Common myeloid progenitor, CD34-positive (primary cell): ENCODE measurements at places on chromosomes 5 and 9.

- H3K27me3 ChIP-seq, result peaks cover 2% of the 10 kb centered on the region
- DNase-seq, result peak; percentile 71
- H3K27ac ChIP-seq, result no peak overlapping the region
- H3K36me3 ChIP-seq, result no peaks in the 10 kb centered on the region
- no peak overlapping the region for H3K4me3 ChIP-seq
- no peaks in the 10 kb centered on the region for H3K4me1 ChIP-seq
Measured at GRCh38 chr9:132114102-132114707, 34.5 kb upstream of the MED27 start.

- H3K27ac ChIP-seq, result no peak overlapping the region
- no peak overlapping the region for H3K4me3 ChIP-seq
- DNase-seq, result no peak
- no peaks in the 10 kb centered on the region for H3K4me1 ChIP-seq
Measured at GRCh38 chr5:83104021-83104420, 26.7 kb downstream of the XRCC4 start.

GRCh38 chr9:69797675-69798074 is 22.9 kb upstream of the CFAP95 start:
- H3K27ac ChIP-seq, result no peak overlapping the region
- peak; percentile 78 for DNase-seq
- H3K4me3 ChIP-seq, result no peak overlapping the region
- H3K27me3 ChIP-seq, result no peaks in the 10 kb centered on the region

DNA sequence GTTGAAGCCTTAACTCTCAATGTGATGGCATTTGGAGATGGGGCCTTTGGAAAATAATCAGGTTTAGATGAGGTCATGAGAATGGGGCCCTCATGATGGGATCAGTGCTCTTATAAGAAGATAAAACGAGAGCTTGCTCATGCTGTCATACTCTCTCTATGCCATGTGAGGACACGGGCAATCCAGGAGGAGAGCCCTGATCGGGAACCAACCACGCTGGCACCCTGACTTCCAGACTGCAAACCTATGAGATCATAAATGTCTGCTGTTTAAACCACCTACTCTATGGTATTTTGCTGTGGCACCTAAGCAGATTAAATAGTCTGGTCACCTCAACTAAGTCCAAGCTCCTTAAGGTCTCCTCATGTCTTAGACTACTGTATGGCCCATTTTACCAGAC is 10.0 kb downstream of the HMGCS1 start:
- peaks cover 6% of the 10 kb centered on the region for H3K36me3 ChIP-seq
- H3K4me3 ChIP-seq, result no peak overlapping the region
- DNase-seq, result no peak
- no peak overlapping the region for H3K27ac ChIP-seq
- H3K27me3 ChIP-seq, result no peaks in the 10 kb centered on the region

- DNase-seq, result no peak
- H3K36me3 ChIP-seq, result peaks cover 3% of the 10 kb centered on the region
- H3K4me3 ChIP-seq, result no peak overlapping the region
- H3K27me3 ChIP-seq, result no peaks in the 10 kb centered on the region
Measured at GRCh38 chr5:143343042-143343441, 60.4 kb downstream of the NR3C1 start.

- peaks cover 10% of the 10 kb centered on the region for H3K4me1 ChIP-seq
- no peak overlapping the region for H3K4me3 ChIP-seq
- no peak overlapping the region for H3K27ac ChIP-seq
- H3K36me3 ChIP-seq, result no peaks in the 10 kb centered on the region
Measured at GRCh38 chr5:149581931-149582768, 852 bp downstream of the ARHGEF37 start.

DNA sequence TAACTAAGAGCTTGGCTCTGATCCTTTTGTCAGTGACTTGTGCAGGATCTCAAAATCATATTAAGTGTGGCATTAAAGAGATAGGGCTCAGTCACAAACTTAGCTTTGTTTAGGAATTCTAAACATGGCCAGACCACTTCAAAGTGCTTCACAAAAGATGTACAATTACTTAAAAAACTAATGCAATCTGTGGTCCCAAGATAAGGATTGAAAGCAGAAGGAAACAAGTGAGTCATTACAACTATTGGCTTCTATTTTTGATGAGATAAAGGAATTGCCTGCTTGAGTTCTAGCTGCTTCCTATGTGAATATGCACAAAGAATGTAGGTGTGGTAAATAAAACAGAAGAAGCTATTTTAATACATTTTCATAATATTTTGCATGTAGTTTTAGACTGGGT is 44.9 kb upstream of the SLC12A2 start:
- no peak overlapping the region for H3K27ac ChIP-seq
- DNase-seq, result peak; percentile 86
- no peaks in the 10 kb centered on the region for H3K27me3 ChIP-seq
- H3K4me1 ChIP-seq, result peaks cover 7% of the 10 kb centered on the region

- peaks cover 4% of the 10 kb centered on the region for H3K4me1 ChIP-seq
- DNase-seq, result no peak
- no peak overlapping the region for H3K27ac ChIP-seq
- no peak overlapping the region for H3K4me3 ChIP-seq
- H3K27me3 ChIP-seq, result no peaks in the 10 kb centered on the region
Measured at GRCh38 chr9:27355166-27355565, 58.2 kb upstream of the EQTN start.

GRCh38 chr5:158705901-158706300 is 393.8 kb downstream of the EBF1 start:
- DNase-seq, result no peak
- H3K27ac ChIP-seq, result no peak overlapping the region
- H3K27me3 ChIP-seq, result no peaks in the 10 kb centered on the region
- H3K4me3 ChIP-seq, result no peak overlapping the region

- no peaks in the 10 kb centered on the region for H3K27me3 ChIP-seq
- no peak overlapping the region for H3K27ac ChIP-seq
- H3K36me3 ChIP-seq, result peaks cover 15% of the 10 kb centered on the region
- peaks cover 16% of the 10 kb centered on the region for H3K4me1 ChIP-seq
Measured at GRCh38 chr5:40780199-40780598, 18.0 kb downstream of the PRKAA1 start.

DNA sequence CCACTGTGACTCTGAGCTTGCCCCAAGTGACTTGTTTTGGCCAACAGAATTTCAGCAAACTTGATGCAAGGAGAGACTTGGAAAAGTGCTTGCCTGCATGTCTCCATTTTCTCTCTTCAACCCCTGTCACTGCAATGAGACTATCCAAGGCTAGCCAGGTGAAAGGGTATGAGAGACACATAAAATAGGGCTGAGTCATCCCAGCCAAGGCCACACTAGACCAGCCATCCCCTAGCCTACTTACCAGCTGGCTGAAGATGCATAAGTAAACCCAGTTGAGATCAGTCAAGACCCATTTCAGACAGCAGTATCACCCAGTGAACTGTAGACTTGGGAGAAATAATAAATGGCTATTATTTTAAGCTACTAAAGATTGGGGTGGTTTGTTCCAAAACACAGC is 52.9 kb upstream of the VLDLR start:
- H3K4me1 ChIP-seq, result no peaks in the 10 kb centered on the region
- H3K27me3 ChIP-seq, result no peaks in the 10 kb centered on the region
- no peak for DNase-seq
- H3K36me3 ChIP-seq, result no peaks in the 10 kb centered on the region
- no peak overlapping the region for H3K27ac ChIP-seq

DNA sequence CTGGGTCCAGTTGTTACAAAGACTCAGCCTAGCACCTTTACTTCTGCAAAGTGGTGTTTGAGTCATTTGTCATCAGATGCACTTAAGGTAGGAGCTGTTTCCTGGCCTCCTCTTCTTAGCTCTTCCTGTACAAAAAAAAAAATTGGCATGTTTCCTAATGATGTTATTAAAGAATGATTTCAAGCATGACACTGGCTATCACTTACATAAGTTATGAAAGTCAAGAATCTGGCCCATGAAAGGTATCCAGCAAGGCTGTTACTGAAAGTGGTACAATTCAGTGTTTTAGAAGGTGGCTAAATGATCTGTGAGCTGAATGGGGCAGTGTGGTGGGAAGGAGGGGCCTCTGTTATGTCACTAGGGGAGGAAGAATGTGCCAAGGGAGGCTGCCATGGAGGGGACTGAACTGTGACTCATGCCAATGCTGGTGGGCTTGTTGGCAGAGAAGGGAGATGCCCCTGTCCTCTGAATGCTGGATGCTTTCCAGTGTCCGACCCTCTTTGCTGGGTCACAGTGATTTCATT is 175.1 kb upstream of the MAP1B start:
- no peak overlapping the region for H3K4me3 ChIP-seq
- no peaks in the 10 kb centered on the region for H3K27me3 ChIP-seq
- DNase-seq, result peak; percentile 64
- H3K27ac ChIP-seq, result no peak overlapping the region

GRCh38 chr9:118444403-118444802 is 740.2 kb downstream of the TLR4 start:
- DNase-seq, result no peak
- H3K4me1 ChIP-seq, result no peaks in the 10 kb centered on the region
- no peaks in the 10 kb centered on the region for H3K27me3 ChIP-seq
- H3K27ac ChIP-seq, result no peak overlapping the region

- H3K36me3 ChIP-seq, result peaks cover 78% of the 10 kb centered on the region
- DNase-seq, result no peak
- H3K4me1 ChIP-seq, result no peaks in the 10 kb centered on the region
- H3K27ac ChIP-seq, result no peak overlapping the region
- no peak overlapping the region for H3K4me3 ChIP-seq
Measured at GRCh38 chr5:16454686-16455085, 10.9 kb downstream of the ZNF622 start.

DNA sequence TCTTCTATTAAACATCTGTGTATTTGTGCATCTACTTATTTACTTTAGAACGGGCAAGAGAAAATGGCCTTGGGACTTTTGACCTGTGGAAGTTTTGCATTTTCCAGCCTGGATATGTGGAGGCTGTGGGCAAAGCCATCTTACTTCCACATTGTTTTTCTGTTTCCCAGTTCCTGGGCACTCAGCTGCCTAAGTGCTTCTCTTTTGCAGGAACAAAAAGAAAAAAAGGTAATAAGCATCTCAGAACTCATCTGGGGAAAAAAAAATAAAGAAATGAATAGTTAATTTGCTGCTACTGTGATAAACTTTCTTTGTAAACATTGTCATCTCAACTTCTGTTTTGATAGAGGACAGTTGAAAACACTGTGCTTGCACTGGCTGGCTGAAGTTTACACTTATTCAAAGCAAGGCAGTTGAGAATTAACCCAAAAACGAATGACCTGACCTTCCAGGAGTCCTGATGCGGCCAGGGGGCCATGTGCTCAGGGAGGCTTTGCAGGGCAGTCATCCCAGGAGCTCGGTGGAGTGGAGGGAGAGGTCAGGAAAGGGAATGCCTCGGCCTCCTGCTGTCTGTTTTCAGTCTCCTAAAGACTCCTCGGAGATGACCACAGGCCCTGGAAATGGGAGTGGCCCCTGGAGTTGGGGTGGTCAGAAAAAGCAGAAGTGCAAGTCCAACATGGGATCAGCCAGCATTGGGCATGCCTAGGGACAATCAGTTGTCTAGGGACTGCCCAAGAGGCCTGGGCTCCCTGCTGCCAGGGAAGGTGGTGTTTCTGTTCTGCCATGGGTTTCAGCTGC is 75.5 kb downstream of the RAI14 start:
- no peak for DNase-seq
- no peaks in the 10 kb centered on the region for H3K27me3 ChIP-seq
- no peak overlapping the region for H3K27ac ChIP-seq
- no peak overlapping the region for H3K4me3 ChIP-seq

- no peak overlapping the region for H3K4me3 ChIP-seq
- no peak overlapping the region for H3K27ac ChIP-seq
- H3K4me1 ChIP-seq, result no peaks in the 10 kb centered on the region
- no peaks in the 10 kb centered on the region for H3K27me3 ChIP-seq
- H3K36me3 ChIP-seq, result no peaks in the 10 kb centered on the region
Measured at GRCh38 chr5:150645070-150645700, 4.7 kb downstream of the SYNPO start.

DNA sequence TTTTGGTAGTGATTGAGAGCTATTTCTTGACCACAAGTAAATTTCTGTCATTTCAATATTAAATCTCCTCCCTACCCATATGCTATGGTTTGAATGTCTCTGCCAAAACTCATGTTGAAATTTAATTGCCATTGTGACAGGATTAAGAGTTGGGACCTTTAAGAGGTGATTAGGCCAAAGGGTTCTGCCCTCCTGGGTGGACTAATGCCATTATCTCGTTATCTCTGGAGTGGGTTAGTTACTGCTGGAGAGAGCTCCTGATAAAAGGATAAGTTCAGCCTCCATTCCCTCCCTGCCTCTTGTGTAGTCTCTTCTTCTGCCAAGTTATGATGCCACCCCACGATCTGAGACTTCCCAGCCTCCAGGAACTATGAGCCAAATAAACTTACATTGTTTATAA is 3.6 kb upstream of the DRD1 start:
- H3K4me1 ChIP-seq, result peaks cover 11% of the 10 kb centered on the region
- DNase-seq, result no peak
- H3K27me3 ChIP-seq, result peaks cover 64% of the 10 kb centered on the region
- H3K27ac ChIP-seq, result no peak overlapping the region
